ENCODE measurements at places on chromosomes 7 and 10. TPM values are rescaled to one million over a fixed set of nuclear protein-coding genes. Genes with fewer than 3 reads are reported as not detected.

DNA sequence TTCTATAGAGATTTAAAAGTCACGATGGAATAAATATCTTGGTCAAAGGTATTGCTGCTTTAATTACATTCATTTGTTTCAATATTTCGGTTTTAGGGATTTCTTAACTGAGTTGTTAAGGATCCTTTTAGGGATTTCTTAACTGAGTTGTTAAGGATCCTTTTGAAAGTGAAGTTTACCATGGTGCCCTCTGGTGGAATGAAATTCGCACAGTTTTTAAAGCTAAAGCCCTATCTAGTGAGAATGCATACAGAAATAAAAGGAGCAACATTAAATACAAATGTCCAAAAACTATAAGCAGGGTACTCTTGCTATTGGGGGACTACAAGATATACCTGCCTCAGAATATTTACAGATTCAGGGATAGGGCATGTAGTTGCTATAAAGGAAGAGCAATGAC lies 193.7 kb downstream of the RNLS start:
- peak; percentile 54 for DNase-seq

DNA sequence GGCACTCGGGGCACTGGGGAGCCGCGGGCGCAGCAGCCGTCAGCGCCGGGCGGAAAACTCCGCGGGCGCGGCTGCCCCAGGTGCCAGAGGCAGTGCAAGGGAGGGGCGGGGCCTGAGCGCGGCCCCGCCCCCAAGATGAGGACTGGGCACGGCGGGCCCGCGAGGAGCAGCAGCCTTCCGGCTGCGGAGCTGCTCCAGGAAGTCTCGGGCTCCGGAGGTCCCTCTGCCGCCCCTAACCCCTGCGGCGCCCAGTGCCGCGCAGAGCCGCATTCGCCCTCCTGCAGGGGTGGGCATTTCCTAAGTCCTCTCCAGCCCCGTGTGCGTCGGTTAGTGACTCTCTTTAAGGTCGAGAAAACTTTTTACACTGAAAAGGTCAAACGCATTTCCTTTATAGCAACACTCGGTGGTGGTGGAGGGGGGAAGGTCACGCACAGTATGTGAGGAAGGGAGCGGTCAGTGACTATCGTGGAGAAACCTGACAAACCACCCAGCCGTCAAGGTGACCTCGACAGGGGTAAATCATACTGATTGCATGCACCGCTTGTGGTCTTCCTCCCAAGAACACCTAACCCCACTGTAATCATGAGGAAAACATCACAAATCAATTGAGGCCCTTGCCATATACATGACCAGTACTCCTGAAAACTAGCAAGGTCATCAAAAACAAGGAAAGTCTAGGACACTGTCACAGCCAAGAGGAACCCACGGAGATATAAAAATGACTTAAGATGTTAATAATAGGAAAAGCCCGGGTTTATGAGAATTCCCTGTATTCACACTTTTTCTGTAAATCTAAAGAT lies at the start of gene ANXA11:
TSS of gene ANXA11 (minus strand) at position 61 of the 800 bp plus-strand sequence. CDS start 32,676 bp downstream, outside the sequence.
- peak; percentile 88 for DNase-seq

DNA sequence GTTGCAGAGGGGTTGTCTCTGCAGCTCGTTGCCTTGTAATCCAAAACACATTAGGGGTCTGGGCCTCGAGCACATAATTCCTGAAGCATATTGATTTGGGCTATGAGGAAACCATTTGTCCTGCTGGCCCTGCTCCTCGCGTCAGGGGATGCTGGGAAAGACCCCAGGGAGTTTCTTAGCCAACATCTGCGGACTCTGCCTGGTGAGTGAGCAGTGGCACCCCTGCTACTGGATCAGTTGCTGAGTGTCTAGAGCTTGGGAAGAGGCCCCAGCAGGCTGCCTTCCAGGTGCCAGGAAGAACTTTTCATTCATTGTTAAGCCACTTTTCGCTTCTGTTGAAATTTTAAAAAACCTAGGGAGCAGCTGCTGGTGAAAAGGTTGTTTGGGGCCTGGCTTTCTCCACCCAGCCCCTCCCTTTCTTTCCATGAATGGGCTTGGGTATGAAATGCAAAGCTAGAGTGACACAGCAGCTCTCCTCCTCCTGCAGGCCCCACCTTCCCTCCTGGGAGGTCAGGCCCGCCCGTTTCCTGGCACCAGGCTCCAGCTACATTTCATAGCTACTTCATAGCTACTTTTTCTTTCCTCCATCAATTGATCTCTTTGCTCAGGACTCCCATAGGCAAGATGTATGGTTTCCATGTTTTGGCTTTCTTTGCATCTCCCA lies 26.8 kb downstream of the TACR2 start:
- peak; percentile 46 for DNase-seq

- DNase-seq, result no peak
Measured at GRCh38 chr10:13790196-13790595, 203.4 kb downstream of the PRPF18 start.

DNA sequence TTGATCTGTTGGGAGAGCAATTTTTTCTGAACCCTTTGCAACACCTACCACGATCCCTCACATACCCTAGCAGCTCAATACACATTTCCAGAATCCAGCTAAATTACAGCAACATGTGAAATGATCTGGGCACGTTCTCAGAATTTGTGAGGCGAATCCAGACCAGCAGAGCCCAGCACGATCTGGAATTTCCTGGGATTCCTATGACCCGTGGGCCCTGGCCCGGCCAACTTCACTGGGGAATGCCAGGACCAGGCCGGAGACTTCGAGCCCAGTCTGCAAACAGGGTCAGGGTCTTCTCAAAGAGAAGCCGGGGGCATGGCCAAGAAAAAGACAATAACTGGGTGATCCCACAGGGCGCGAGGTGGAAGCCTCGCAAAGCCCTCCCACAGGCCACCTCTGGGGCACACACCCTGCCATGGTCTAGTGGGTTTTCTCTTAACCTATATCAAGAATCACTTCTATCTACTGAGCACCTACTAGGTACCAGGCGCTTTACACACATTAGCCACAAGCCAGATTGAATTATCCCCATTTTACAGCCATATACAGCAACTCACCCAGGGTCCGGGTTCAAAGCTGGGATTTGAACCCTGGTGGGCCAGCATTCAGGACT lies 33.8 kb downstream of the FAM53B start:
- no peak for DNase-seq

- no peak for DNase-seq
Measured at GRCh38 chr7:117122536-117122935, 169.2 kb downstream of the ST7 start.

- peak; percentile 49 for DNase-seq
Measured at GRCh38 chr10:75395932-75396630, 5.5 kb downstream of the ZNF503 start.

- no peak for DNase-seq
Measured at GRCh38 chr10:122435212-122435827, 19.1 kb upstream of the ARMS2 start.

- no peak for DNase-seq
Measured at GRCh38 chr10:110967645-110968044, 48.2 kb downstream of the SHOC2 start.

GRCh38 chr7:155418304-155418703 lies 39.6 kb upstream of the EN2 start:
- no peak for DNase-seq

GRCh38 chr7:17671956-17672355 lies 268.3 kb downstream of the SNX13 start:
- DNase-seq, result no peak

DNA sequence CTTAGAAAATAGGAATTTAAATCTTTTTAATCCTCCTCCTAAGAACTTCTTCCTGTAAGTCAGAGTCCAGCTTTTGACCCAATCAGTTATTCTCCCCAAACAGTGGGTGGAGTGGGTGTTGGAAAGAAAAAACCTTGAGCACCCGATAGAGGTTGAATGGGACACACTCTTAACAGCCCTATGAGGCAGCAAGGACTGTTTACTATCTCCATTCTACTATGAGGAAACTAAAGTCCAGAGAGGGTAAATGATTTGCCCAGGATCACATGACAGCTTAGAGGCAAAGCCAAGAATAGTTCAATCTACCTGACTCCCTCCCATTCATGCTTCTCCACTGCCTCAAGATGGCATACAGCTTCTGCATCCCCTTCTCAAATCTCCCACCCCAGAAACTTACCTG lies 57.6 kb upstream of the SLC35B4 start:
- DNase-seq, result no peak

DNA sequence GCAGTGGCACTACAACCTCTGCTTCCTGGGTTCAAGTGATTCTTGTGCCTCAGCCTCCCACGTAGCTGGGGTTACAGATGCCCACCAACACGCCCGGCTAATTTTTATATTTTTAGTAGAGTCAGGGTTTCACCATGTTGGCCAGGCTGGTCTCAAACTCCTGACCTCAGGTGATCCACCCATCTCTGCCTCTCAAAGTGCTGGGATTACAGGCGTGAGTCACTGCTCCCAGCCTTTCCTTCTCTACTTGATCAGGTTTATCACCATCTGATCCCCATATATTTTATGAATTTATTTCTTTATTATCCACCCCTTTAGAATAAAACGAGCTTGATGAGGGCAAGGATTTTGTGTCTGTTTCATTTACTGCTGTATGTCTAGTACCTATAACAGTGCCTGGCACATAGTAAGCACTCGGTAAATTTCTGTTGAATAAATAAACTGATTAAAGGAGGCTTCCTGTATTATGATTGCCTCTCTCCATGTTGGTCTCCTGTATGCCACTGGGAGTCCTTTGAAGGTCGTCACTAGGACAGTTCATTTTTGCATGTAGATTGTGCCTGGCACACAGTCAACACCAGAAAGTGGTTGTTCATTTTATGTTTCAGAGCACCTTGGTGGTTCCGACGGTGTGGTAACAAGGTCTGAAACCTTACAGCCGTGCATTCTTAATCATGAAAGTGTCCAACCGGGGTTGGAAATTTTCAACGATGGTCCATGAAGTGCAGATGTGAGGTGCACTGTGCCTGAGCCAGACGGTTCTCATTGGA lies 9.6 kb upstream of the EIF3A start:
- DNase-seq, result no peak

GRCh38 chr7:142716596-142716995 lies 32.7 kb upstream of the PRSS1 start:
- DNase-seq, result no peak

GRCh38 chr10:102647443-102648268 lies 3.4 kb downstream of the TRIM8 start:
- no peak for DNase-seq

DNA sequence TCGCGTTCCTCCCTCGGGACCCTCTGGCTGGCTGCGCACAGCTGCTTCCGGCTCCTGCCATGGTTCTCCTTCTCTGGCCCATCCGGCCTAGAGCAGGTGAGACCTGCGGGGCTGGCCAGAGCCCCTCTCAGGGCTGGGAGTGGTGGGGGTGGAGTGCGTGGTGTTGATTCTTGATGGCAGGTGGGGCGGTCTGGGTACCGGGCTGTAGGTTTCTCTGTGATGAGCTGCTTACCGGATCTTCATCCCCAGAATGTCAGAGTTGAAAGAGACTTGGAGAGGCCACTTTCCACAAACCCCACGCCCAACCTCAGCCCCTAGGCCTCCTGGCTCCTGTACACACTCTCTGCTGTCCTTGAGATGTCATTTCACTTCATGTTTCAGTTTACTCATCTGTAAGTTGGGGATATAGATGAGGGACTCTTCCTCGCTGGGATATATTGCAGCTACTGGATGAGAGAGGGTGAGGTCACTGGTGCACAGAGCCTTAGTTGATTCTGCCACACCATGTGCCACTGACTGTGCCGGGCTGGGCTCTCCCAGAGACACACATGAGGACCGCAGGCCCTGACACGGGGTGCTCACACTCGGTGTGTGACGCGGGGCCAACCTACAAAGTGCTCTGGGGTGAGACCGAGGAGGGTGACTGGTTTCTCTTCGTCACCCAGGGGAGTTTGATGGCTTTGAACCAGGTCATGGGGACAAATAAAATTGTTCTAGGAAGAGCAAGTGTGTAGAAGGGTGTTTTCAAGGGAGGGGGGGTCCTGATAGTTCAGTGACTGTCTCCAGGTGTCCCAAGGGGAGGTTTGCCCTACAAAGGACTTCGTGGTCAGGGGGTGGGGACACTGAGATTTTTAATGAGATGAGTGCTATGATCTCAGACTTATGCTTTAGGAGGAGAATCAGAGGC lies 29.5 kb downstream of the ZNF775 start:
- DNase-seq, result no peak

Gene NPFFR1
- total RNA-seq, result not detected

Gene NACAD
- total RNA-seq, result 4.3 TPM

Gene FRMPD2
- 0.26 TPM for total RNA-seq

Gene PDK4
- 1,108 TPM for total RNA-seq

Gene MMP21
- total RNA-seq, result not detected

Gene ALOX5
- 5.1 TPM for total RNA-seq

Gene POT1
- total RNA-seq, result 13.5 TPM

Gene CDHR3
- total RNA-seq, result 1.8 TPM

Gene ZNF365
- total RNA-seq, result 0.21 TPM

Gene CYP2C19
- not detected for total RNA-seq

Gene C10orf71
- 200 TPM for total RNA-seq
